ENCODE measurements at places on chromosomes 12 and 14.

GRCh38 chr12:90940872-90941499, 14.0 kb downstream of the CCER1 start:
- DNase-seq: no peak

DNA sequence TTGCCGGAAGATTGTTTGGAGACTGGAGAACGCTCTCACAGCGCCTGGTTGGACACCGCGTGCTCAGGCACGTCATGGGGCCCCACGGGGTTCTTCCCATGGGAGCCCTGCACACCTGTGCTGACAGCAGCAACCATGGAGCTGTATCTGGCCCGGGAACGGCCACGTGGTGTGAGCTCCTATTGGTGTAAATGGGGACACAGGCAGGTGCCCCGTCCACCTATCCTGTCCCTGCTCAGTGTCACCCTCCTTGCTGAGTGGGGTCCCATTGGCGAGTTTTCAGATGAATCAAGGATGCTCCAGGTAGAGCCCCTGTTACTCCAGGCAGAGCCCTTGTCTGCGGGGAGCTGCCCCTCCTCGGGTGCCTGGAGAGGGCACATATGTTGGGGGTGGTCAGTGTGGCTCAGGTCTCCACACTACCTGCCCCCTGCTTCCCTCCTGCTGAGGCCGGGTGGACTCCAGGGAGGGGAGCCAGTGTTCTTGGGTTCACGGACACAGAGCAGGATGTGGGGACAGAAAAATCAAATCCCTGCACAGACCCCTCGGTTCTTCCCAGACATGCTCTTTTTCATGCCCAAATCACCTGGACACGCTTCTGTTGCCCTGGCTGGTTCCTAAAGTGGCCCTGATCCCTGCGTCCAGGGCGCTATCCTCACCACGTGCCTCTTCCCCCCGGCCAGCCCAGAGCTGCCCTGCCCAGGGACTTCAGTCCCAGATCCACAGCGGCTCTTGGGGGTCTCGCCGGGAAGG, 250.1 kb downstream of the ADGRD1 start:
- no peak for DNase-seq

- no peak for DNase-seq
Measured at GRCh38 chr12:57429473-57430111, 1.3 kb downstream of the R3HDM2 start.

GRCh38 chr12:14775636-14775980, 27.7 kb downstream of the WBP11 start:
- no peak for DNase-seq

- no peak for DNase-seq
Measured at GRCh38 chr12:115074617-115075016, 390.6 kb upstream of the TBX3 start.

DNA sequence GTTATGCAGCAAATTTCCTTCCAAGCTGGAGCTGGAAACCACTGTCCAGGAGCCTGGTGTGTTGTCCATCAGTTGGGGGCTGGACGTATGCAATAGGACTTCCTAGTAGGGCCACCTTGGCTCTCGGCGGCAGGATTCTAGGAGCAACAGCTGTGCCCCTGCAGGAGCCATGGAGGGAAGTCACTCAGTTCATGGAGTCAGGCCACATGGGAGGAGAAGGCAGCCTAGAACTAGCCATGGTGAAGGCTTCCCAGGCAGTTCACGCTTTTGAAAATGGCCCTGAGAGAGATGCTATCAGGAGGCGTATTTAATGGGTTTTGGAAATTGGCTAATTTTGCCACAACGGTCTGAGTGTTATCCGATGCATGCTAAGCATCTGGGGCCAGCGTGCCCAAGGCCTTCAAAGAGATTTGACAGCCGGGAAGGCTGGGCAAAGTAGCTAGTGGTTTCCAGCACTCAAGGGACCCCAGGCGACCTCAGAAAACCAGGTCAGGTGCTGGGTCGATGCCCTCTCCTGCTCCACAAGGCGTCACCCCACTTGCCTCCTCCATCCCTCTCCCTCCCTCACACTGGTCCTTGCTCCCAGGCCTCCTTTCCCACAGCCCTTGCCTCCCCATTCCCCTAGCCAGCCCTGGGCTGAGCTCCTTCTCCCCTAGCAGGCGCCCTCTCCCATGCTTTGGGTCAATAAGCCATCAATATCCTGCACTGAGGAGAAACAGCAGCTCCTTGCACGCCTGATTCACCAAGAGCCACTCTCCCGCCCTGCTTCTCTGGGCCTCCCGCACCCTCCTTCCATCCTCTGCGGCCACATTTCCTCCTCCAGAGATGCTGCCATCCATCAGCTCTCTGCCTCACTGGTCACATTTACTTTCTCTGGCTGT, 30.9 kb upstream of the SYNDIG1L start:
- DNase-seq: no peak

DNA sequence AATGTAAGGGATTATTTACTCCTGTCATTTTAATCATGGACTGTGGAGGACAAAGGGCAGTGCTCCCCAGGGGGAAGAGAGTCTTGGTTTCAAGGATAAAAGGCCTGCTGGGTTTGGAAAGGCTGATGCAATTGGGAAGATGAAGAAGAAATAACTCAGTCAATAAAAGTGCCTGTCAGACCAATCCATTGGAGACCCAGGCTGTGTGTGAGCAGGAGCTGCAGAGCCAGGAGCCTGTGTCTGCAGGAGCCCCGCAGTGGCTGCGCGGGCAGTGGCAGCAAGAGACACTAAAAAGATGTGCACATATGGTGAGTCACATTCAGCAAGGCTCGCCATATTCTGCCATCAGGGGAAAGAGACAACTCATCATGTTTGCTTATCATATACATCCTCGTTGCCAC, 90.4 kb downstream of the CRACR2A start:
- DNase-seq: no peak

All from activated T-helper 1 cell treated with anti-CD3 and anti-CD28 coated beads, Interleukin-2, amount 50 U/mL, for 16 hours (primary cell).